ENCODE measurements at places on chromosomes 4 and X. TPM values are rescaled to one million over a fixed set of nuclear protein-coding genes. Genes with fewer than 3 reads are reported as not detected.

GAGE1 gene
- not detected for polyA plus RNA-seq

STPG2 gene
- polyA plus RNA-seq = not detected

SPACA5 gene
- not detected for polyA plus RNA-seq

RAI2 gene
- not detected for polyA plus RNA-seq

WAS gene
- polyA plus RNA-seq = 0.44 TPM

RIPPLY1 gene
- polyA plus RNA-seq = 0.10 TPM

GCNA gene
- polyA plus RNA-seq = 1.4 TPM

TGIF2LX gene
- not detected for polyA plus RNA-seq

CHRNA9 gene
- polyA plus RNA-seq = 0.54 TPM

TEC gene
- 1.4 TPM for polyA plus RNA-seq

MAGEC2 gene
- not detected for polyA plus RNA-seq

SPARCL1 gene
- not detected for polyA plus RNA-seq

PITX2 gene
- polyA plus RNA-seq = 1.5 TPM

TRIM75 gene
- polyA plus RNA-seq = not detected

ITM2A gene
- not detected for polyA plus RNA-seq

TLR3 gene
- 0.16 TPM for polyA plus RNA-seq

DNA sequence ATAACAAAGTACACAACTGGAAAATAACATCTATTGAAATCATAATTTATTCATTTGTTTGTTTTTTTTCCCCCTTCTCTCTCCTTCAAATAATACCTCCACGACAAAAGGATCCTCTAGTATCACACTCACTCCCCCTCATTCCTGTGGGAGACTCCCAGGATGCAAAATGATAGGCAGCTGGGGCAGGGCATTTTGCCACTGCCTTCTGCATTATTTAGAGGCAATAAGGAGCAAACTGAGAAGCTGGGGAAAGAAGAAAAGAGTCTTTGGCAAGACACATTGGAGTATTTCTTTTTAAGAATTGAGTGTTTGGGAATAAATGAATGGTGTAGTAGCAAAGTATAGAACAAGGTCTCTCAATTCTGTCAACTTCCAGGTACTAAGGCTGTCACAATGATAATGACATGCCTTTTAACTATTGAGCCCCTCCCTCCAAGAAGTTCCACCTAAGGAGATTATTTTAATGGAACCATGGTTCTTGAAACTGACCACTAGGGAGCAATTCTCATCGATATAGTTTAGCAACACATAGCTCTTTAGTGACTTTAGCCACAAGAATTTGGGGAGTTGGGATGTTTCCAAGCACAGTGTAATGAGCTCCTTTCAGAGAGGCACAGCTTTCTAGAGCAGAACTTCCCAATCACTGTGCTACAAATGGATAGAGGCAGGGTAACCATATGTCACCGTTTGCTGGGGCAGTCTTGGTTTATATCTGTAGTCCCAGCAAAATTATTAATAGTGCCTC is 303.3 kb downstream of the FRMPD4 start:
- no peak for DNase-seq

GRCh38 chr4:34309383-34309906 is 1934.9 kb downstream of the ARAP2 start:
- no peak for DNase-seq

DNA sequence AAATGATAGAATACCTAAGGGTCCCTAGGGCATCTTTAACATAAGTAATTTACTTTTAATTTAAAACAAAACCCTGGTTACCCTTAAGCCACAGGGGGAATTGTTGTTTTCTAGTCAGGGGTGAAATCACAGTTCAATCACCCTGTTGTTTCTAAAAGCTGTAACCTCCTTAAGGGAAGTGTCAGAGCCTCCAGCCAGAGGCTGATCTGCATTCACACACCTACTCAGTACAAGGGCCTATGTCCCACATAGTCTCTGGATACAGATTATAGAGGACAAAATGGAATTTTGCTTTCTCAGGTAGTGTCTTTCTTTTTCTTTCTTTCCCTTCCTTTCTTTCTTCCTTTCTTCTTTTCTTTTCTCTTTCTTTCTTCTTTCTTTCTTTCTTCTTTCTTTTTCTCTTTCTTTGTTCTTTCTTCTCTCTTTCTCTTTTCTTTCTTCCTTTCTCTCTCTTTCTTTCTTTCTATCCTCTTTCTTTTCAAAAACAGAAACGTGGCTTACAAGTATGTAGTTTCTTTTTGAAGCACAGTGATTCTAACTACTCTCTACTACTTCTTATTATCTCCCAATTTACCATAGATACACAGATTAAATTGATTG is 31.1 kb upstream of the BMPR1B start:
- no peak for DNase-seq

DNA sequence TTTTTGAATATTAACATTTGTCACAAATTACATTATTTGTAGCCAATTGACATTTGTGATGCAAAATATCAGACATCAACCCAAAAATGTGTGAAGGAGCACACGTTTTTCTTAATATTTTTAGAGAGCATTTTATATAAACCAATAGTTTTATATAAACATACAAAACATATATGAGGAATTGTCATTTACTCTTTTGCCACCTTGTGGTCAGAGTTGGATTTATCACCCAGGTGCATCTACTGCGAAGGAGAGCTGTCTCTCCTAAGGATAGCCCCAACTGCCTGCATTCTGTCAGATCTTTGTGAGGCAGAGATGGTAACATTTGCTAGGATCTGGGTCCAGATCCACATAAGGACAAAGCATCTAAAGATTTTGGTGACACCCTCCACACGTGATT is 2.5 kb upstream of the USP27X start:
- peak; percentile 43 for DNase-seq

- DNase-seq = no peak
These were observed 21.1 kb downstream of the CASP3 start for GRCh38 chr4:184628103-184628502.

DNA sequence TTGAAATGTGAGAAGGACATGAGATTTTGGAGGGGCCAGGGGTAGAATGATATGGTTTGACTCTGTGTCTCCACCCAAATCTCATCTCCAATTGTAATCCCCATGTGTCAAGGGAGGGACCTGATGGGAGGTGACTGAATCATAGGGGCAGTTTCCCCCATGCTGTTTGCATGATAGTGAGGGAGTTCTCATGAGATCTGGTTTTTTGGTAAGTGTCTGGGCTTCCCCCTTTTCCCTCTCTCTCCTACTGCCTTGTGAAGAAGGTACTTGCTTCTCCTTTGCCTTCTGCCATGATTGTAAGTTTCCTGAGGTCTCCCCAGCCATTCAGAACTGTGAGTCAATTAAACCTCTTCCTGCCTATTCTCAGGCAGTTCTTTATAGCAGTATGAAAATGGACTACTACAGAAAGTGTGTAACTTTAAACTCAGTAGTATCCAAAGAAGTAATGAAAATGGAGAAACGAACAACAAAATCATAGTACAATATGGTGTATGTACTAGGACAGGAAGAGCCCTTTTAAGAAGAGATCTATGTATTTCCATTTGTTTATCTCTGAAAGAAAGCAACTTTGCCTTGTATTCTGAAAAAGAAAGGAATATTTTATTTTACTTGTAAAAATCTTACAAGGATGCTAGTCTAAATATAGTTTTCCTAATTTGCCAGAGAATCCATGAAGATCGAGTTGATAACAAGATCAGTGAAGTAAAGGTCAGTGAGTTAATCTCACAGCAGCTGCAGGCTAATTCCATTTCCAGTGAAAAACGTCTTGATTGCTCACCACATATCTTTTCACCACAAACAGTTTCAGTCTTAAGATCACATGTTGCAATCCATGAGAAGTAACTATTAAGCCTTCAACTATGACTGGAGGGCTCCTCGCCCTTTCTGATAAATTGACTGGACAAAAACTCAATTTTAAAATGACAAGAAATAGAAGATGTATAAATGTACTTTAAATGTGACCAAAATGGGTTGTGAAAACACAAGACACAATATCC is 20.5 kb downstream of the PKD2 start:
- DNase-seq = no peak

DNA sequence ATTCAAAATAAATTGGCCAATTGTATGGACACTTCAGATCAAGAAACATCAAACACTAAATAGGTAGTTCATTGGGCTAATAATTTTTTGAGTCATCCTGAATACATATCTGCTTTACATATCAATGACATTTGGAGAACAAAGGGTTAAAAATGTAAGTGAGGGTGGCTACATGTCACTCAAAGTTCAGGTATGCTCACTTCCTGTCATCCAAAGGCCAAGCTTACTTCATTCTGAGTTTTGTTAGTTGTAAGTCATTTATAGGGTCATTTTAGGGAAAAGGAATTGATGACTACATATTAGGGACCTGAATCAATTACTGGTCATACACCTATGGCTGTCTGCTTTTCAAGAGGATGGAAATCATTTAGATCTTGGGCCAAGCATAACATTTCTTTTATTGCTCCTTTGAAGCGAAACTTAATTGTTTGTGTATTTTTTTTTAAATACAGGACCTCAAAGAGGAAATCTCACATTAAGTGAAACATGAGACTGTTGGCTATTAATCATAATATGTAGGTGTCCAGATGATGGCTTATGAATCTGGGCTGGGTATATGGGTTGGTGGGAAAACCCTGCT is 119.2 kb upstream of the LEF1 start:
- DNase-seq = no peak

GRCh38 chr4:67109276-67109675 is 436.0 kb downstream of the CENPC start:
- no peak for DNase-seq

GRCh38 chr4:80271801-80272200 is 5.3 kb downstream of the FGF5 start:
- DNase-seq = no peak

GRCh38 chr4:169664615-169665014 is 44.2 kb downstream of the CLCN3 start:
- DNase-seq = no peak

DNA sequence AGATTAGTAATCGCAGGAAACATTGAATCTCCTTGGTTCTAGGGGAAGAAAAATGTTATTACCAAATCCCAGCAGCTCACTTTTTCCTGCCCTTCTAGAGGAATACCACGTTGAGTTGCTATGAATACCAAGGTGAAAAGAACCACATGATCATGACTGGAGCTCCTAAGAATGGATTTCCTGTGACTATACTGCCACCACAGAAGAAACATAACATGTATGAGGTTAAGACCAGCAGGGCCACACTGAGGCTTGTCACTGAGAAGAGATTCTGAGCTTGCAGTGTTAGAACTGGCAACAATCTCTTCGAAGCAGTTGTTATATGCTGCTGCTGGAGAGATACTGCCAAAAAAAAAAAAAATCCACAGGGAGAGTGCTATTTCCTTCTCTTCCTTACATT is 1235.3 kb downstream of the FSTL5 start:
- DNase-seq = no peak

- no peak for DNase-seq
These were observed 132.3 kb downstream of the CBR4 start for GRCh38 chr4:168877511-168878491.

GRCh38 chrX:64427787-64428186 is 32.5 kb upstream of the MTMR8 start:
- no peak for DNase-seq

GRCh38 chr4:43337707-43338106 is 445.2 kb downstream of the GRXCR1 start:
- no peak for DNase-seq

DNA sequence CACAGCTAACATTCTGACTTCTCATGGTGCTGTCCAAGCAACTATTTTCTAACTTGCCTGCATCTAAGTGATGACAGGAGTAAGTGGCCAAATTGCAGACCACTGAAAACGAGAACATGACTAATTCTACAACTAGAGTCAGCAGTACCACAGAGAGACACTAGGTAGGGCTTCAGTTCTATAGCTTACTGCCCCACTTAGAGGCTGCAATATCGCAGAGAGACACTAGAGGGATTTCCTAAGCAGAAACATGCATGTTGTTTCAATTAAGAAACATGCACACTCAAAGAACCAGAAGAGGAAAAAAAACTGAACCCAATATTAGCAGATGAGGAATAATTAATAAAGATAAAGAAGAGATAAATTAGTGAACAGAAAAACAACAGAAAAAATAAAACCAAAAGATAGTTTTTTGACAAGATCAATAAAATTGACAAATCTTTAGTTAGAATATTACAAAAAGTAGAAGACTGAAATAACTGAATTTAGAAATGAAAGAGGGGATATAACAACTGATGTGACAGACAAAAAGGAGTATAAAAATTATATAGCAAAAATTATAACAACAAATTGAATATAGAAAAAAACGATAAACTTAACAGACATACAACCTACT is 100.8 kb downstream of the SPIN4 start:
- DNase-seq = peak; percentile 4

DNA sequence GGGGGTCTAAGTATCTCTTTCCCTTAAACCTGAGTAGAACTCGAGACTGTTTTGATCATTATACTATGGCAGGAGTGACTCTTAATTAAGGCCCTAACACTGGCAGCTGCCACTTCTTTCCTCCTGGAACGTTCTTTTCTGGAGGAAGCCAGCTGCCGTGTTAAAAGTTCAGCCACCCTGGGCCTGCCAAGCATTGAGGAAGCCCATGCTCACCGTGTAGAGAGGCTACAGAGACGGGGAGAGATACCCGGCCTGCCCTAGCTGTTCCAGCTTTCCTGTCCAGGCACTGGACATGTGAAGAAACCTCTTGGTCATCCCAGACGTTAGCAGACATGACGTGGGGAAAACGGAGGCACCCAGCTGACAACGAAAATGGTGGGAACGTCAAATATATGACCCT is 274.1 kb downstream of the ARHGAP10 start:
- no peak for DNase-seq

- DNase-seq = no peak
These were observed 376.7 kb upstream of the KLHL4 start for GRCh38 chrX:87140800-87141483.

GRCh38 chr4:107065201-107065600 is 29.1 kb upstream of the DKK2 start:
- no peak for DNase-seq

DNA sequence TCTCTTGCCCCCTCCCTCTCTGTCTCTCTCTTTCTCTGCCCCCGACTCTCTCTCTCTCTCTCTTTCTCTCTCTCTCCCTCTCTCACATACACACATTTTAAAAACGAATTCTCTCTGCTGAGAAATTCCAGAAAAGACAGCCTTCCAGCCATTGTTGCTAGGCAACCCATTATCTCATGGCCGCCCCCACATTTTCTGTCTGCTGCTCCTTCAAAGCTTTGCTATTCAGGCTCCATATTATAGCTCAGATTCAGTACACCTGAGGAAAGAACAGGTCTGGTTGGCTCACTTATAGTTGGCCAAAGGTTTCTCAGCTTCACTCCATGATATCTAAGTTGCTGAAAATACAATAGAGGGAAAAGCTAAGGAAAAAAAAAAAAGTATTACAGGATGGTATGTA is 174.4 kb upstream of the RADX start:
- DNase-seq = no peak

DNA sequence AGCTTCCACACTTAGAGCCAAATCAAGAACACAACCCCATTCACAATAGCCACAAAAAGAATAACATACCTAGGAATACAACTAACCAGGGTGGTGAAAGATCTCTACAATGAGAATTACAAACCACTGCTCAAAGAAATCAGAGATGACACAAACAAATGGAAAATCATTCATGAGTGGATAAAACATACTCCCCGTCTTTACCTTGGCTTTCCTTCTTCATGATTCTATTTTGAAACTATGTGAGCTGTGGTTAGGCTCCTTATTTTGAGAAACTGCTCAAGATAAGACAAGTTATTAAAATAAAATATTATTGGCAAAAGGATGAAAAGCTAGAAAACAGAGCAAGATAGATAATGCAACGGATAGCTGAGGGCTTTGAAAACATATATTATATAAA is 598.1 kb upstream of the FAT1 start:
- no peak for DNase-seq
